Cortex of kidney (tissue), 1 donor: ENCODE measurements at places on chromosomes 5 and 9.

DNA sequence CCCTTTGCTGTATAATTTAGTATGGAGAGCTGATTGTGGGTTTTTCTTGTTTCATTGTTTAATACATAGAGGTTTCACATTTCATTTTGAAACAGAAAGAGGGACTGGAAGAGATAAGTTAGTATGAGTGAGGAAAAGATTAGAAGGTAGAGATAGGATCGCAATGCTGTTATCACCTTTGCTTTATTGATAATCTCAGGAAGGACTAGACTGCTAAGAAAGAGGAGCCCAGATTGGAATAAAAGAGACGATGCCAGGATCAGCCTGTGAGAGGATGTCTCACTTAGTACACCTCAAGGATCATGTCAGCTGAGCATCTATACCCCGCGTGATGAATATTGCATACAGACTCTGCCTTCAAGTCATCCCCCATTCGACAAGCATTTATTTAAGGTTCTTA is 178.0 kb upstream of the DMAC1 start:
- DNase-seq: no peak

DNA sequence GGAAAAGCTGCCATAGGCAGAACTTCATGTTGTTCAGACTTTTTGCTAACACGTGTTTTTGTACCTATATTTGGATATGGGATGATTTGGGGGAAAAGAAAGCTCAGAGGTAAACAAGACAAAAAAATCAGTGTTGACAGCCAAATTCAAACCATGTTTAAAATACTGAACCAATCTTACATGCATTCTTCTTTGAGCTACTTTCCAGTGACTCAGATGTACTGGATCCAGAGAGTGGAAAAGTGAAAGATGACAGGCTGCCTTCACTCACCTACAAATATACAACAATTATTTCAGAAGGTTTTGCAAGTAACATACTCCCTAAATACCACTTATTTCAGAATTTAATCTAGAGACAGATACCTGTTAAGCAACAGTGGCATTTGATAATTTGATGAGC is 165.7 kb downstream of the MPDZ start:
- no peak for DNase-seq

DNA sequence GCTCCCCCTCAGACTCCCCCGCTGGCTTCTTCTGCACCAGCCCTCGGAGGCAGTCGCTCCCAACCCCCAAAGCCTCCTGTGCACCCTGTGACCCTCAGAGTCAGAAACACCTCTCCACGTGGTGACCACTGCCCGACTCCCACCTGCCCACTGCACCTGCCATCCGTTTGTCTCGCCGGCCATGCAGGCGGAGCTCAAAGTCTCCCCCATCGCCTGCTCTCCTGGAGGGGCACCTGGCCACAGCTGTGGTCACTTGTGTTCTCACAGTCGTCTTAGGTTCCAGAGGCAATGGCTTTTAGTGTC is 38.2 kb downstream of the MRPL36 start:
- no peak for DNase-seq

DNA sequence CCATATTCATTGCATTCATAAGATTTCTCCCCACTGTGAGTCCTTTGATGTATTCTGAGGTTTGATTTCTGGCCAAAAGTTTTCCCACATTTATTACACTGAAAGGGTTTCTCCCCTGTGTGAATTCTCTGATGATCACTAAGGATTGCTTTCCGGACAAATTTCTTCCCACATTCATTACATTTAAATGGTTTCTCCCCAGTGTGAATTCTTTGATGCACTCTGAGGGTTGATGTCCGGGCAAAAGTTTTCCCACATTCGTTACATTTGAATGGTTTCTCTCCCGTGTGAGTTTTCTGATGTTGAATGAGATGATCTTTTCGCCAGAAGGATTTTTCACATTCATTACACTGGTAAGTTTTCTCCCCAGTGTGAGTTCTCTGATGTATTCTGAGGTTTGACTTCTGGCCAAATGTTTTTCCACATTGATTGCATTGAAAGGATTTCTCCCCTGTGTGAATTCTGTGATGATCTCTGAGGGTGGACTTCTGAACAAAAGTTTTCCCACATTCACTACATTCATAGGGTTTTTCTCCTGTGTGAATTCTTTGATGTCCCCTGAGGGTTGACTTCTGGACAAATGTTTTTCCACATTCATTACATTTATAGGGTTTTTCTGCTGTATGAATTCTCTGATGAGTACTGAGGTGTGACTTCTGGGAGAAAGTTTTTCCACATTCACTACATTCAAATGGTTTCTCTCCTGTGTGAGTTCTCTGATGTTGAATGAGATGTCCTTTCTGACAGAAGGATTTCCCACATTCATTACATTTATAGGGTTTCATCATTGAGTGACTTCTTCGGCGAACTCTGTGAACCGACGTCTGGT is 18.8 kb downstream of the ZNF510 start:
- DNase-seq: no peak

DNA sequence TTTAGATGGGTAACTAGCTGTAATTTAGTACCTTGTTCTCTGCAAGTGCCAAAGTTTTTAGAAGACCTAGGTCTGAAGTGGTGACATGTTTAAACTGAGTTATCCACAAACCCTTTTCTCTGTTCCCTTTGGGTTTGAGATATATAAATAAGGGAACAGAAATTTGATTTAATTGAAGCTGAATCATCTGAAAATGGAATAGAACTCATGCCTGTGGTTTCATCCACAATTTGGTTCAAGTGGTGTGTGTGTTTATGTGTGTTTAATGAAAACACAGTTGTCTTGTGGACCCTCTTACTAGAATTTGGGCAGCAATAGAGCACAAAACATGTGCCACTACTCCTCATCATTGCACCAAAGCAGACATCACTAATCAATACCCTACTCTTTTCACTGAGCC is 216.9 kb downstream of the GLIS3 start:
- no peak for DNase-seq

DNA sequence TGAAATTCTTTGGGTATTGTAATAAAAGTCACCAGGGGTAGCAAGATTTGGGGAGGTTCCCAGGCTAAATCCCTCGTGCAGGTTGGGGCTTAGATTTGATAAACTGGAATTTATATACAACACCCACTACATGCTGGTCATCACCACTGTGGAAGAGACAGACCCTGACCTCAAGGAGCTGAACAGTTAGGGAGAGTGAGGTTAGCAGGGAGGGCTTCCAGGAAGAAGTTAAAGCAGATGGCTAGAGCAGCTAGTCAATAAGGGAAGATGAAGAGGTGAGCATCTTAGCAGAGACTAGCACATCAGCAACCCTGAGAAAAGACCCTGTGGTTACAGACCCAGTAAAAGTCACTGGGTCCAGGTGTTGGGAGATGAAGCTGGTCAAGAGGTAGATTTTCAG is 6.4 kb downstream of the CTSL start:
- DNase-seq: no peak

- DNase-seq: no peak
Observed at GRCh38 chr5:11594021-11594420, 310.2 kb downstream of the CTNND2 start.

DNA sequence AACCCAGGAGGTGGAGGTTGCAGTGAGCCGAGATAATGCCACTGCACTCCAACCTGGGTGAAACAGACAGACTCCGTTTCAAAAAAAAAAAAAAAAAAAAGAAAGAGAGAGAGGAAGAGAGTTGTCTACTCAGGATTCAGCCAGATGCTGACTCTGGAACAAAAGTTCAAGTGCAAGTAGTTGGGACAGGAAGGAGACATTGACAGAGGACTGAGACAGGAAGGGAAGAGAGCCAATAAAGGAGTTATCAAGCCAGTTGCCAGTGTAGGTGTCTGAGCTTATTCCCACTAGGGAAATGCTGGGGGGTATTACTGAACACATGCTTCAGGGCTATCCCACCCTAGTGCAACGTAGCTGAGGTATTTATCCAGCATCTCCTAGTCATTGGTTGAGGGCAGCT is 147.7 kb upstream of the SLC1A3 start:
- no peak for DNase-seq

DNA sequence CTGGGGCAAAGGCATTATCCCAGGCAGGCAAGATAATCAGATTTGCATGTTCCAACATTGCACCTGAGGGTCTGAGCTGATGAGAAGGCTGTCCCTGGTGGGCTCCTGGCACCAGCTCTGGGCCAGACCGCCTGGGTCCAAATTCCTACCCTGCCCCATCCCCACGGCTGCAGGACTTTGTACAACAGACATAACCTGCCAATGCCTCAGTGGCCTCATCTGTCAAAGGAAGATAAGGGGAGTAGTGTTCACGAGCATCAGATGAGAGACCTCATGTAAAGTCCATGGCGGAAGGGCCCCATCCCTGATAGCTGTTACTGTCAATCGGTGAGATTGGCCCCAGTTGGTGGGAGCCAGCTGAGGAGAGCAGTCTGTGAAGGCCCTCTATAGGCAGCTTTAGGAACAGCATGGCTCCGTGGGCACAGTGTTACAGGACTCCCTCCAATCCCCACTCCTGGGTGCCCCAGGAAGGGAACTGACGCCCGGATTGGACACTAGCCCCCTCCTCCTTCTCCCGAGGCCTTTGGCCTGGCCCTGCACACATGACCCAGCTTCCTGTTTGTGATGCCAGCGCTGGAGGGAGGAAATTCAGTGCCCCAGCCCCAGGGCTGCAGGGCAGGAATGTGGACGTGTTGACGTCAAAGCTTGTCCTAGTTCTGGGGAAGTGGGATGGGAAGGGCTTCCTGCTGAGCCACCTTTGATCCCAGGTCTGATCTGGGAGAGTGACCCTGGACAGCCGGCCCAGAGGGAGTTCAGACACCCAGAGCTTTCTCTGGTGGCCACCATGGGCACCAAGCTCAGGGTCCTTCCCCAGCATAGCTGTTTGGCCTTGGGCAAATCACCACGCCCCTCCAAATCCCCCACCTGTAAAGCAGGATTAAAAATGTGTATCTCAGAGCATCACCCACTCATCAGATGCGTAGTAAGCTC is 56.2 kb downstream of the DUSP1 start:
- DNase-seq: no peak

GRCh38 chr5:155313518-155313917 is 300.0 kb downstream of the KIF4B start:
- no peak for DNase-seq

DNA sequence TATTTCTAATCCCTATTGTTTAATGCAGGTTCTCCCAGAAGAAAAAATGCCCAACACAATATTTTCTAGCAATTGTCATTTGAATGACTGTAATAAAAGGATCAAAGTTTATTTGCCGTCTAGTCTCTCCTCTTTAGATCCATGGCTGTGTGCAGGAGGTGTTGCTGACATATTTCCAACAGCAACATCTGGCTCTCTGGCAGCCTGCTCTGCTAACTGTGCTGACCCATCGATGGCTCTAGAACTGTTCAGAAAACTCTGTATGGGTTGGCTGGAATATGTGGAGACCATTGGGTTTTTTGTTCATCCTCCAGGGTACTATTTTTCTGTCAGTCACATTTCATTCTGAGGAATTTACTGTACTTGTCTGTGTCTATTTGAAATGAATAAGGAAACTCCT is 202.0 kb upstream of the SLC27A6 start:
- no peak for DNase-seq

DNA sequence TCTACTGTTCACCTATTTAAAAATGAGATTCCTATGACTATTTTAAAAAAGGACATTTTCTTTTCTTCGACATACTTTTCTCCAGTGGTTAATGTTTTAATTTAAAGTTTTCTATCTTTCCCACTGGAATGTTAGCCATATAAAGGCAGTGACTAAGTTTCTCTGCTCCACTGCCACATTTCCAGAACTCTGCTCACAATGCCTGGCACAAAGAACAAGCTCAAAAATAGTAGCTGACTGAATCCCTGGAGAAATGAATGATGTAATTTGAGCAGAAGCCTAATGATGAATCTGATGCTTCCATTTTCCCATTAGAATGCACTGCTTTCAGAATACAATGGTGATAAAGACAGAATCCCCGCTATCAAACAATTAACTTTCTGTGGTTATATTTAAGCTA is 817.8 kb downstream of the MTRR start:
- no peak for DNase-seq

DNA sequence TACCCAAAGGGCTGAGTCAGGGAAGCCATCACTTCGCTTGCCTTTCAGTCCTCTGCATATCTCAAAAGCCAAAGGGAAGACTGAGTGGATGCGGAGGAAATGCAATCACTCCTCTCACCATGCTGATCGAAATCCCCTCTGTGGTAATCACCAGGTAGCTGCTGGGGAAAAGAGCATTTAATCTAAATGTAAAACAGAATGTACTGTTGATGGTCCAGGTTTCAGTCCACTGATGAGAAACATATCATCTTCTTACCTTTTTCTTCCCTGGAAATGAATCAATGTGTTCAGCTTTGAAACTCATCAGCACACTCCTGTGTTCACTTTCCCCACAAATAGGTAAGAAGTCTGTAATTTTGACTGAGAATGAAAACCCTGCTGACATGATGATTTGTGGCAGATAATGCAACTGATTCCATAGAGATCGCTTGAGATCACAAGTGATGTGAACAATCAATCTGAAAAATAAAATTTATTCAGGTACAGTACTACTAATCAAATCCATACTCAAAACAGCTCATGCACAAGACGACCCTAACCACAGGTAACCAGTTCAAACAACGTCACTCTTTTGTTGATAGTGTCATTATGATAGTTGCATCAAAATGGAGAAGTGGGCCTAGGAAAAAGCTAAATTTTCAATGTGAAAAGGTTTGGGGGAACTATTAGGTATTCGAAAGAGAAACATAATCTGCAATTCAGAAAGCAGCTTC is 454.0 kb upstream of the RGMB start:
- no peak for DNase-seq

GRCh38 chr9:130174025-130174424 is 1.8 kb downstream of the NCS1 start:
- DNase-seq: no peak

- no peak for DNase-seq
Observed at GRCh38 chr5:128706269-128706668, 168.2 kb upstream of the FBN2 start.

DNA sequence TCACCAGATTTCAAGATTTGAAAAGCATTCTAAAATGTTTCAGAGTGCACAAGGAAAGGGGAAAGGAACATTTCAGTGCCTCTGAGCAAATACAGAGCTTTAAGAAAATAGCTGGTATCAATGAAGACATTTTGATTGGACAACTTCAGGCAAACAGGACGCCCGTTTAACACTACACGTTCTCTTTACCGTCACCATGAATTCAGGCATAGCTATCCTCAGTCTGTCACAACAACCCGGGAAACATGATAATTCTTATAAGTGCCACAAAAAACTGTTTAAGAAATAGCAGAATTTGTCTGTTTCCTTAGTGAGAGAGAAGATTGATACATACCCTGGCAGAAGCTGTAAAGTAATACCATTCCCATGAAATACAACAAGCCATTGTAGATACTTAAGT is 392.4 kb upstream of the PDE4D start:
- no peak for DNase-seq

- DNase-seq: no peak
Observed at GRCh38 chr5:121415270-121415669, 436.4 kb upstream of the FTMT start.

GRCh38 chr9:99023831-99024230 is 80.1 kb downstream of the COL15A1 start:
- DNase-seq: no peak

DNA sequence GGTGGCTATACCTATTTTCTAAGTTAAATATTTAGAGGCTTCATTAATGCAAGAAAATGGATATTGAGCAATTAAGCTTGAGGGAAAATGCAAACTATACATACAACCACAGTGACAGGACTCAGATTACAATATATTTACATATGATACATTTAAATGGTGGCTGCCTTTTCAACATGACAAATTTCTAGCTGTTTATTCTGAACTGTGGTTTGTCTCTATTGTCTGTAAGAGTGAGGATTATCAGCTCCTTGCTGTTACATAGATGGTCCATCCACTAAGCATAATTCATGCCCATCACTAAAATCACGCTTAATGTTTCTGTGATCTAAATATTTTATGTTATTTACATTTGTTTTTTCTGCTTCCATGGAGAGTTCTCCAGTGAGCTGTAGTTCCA is 81.1 kb upstream of the SGCD start:
- DNase-seq: no peak
